H9 (cell line): ENCODE measurements at places on chromosomes 16 and 17.

GRCh38 chr16:82181461-82182185 lies 11.6 kb upstream of the MPHOSPH6 start:
- no peaks in the 10 kb centered on the region for H3K27me3 ChIP-seq
- H3K27ac ChIP-seq: no peak overlapping the region
- no peaks in the 10 kb centered on the region for H3K4me1 ChIP-seq
- no peak for DNase-seq
- no peak overlapping the region for H3K4me3 ChIP-seq

GRCh38 chr16:8505327-8505991 lies 84.9 kb downstream of the TMEM114 start:
- no peaks in the 10 kb centered on the region for H3K36me3 ChIP-seq
- H3K27me3 ChIP-seq: peaks cover 16% of the 10 kb centered on the region; the same call in 1 of the 2 replicates
- no peak overlapping the region for H3K27ac ChIP-seq
- H3K4me1 ChIP-seq: no peaks in the 10 kb centered on the region

DNA sequence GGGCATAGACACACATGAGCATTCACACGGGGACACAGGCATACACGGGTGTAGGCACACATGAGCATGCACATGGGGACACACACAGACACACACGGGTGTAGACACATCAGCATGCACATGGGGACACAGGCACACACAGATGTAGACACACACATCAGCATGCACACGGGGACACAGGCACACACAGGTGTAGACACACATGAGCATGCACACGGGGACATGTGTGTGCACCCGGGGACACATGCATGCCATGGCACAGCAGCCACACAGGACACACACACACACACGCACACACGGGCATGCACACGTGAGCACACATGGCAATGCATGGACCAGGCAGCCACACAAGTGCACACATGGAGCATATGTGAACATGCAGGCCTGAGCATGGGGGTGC lies 5.2 kb upstream of the DCXR start:
- H3K27me3 ChIP-seq: no peaks in the 10 kb centered on the region
- no peaks in the 10 kb centered on the region; the same call in 1 of the 2 replicates for H3K4me1 ChIP-seq
- H3K27ac ChIP-seq: no peak overlapping the region
- peaks cover 9% of the 10 kb centered on the region for H3K36me3 ChIP-seq
- H3K4me3 ChIP-seq: peak overlapping the region; percentile 39; the same call in 1 of the 3 replicates

DNA sequence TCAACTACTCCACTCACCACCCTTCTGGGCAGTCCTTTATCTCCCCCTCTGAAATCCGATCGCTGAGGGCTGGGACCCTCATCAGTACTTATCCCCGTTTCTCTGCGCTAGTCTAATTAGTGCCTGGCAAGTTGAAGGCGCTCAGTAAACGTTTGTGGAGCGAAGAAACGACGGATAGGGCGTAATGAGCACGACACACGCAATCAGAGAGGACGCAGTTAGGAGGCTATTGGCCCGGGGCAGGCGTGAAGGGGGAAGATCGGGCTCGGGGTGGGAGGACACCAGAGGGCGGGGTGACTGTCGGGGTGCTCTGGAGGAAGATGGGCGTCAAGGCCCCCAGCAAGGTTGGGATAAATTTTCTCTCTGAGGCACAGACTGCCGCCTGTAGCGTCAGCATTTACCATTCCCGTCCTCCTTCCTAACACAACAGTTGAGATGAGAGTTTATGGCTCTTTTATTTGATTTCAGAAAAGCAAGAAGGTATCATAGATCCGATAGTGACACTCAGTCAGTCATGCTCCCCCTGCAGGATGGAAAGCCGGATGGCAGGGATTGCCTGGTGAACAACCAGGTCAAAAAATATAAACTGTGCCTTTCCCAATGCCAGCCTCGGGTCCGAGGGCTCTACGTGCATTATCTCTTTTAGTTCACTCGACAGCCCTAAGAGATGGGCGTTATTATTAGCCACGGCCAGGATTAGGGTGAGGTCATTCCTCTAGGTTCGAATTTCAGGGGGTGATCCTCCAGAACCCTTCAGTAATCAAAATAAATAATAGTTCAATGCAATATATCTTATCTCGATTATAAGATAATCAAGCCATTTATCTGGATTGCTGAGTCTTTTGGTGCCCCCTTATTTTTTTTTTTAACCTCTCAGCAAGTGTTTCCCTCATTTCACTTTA lies 9.5 kb upstream of the ARL4D start:
- peak; percentile 78 for DNase-seq
- H3K27me3 ChIP-seq: no peaks in the 10 kb centered on the region
- H3K36me3 ChIP-seq: no peaks in the 10 kb centered on the region
- no peaks in the 10 kb centered on the region; the same call in 1 of the 2 replicates for H3K4me1 ChIP-seq

DNA sequence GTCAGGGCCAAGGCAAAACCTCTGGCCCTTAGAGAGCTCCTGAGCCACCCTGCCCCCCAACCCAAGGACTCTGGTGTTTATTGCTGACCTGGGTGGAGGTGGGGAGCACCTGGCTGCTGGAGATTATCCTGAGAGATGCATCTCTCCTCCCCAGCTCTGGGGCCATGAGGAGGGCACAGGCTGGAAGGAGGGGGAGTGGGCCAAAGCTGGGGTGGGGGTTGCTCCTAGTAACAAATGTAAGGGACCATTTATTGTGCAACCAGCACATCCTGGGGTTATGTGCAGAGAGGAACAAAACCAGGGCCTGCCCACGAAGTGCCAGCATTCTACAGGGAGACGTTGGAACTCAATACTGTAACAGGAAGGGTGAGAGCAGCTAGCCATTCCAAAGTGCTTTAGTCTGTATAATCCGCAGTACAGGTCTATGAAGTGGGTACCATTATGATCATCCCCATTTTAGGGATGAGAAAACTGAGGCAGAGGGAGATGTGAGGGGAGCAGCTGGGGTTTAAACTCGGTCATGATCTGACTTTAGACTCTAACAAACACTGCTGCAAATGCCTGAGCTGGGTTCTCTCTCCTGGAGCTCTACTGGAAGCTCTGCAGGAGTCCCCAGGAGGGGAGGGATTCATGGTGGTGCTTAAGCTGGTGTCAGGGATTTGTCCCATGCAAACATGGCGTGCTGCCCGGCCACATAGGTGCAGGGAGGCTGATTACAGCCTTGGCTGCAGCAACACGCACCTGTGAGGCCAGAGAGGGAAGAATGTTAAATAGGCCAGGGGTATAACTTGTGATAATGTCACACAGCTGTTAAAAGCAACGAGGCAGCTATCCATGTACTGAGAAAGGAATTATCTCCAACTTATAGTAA lies 1.4 kb upstream of the RHBDF2 start:
- H3K4me3 ChIP-seq: peak overlapping the region; percentile 8; the same call in 2 of the 3 replicates
- H3K27me3 ChIP-seq: no peaks in the 10 kb centered on the region
- H3K36me3 ChIP-seq: no peaks in the 10 kb centered on the region
- no peak overlapping the region for H3K27ac ChIP-seq
- H3K4me1 ChIP-seq: peaks cover 3% of the 10 kb centered on the region; the same call in 1 of the 2 replicates

DNA sequence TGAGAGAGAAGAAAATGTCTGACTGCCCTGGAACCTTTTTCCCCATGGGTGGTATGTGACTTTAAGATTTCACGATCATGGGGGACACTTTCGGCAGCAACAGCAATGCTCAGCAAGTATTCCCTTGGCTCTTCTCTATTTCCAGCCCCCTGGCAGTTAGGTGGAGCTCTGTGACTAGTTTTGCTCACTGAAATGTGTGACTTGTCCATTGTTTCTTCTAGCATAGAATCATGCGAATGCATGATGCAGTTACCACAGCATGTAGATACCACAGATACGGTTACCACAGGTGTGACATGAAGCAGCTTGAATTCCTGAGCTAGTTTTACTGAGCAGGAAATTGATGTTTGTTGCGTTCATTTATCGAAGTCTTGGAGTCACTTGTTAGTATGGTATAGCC lies 1034.5 kb upstream of the EEF2KMT start:
- no peak overlapping the region for H3K4me3 ChIP-seq
- no peaks in the 10 kb centered on the region for H3K27me3 ChIP-seq
- H3K4me1 ChIP-seq: peaks cover 2% of the 10 kb centered on the region
- no peaks in the 10 kb centered on the region for H3K36me3 ChIP-seq
- DNase-seq: no peak
- H3K27ac ChIP-seq: no peak overlapping the region

DNA sequence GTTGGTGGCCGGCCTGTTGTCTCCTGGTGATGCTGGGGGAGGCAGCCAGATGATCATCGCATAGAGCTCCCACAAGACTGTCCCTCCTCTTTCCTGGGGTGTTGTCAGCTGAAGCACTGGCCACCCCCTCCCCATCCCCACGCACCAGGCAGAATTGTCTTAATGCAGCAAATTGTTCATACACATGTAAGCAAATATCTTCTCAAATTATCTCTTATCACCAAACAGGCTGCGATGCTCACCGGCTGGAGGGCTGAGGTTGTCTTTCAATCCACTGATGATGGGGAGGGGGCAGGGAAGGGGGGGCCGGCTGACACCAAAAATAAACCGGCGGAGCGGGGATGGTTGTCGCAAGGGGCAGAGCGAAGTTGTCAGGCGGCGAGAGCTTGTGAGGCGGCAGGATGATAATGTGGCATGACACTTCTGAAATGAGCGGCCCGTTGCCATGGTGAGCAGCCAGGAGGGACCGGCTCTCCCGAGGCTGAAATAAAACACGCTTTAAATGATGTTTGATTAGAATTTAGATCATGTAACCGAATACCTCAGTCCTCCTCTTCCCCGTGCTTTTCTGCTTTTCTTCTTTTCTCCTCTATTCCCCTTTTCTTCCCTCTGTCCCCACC lies 59.8 kb downstream of the MRM1 start:
- H3K4me3 ChIP-seq: no peak overlapping the region
- no peak overlapping the region for H3K27ac ChIP-seq
- no peaks in the 10 kb centered on the region for H3K4me1 ChIP-seq
- no peak for DNase-seq

DNA sequence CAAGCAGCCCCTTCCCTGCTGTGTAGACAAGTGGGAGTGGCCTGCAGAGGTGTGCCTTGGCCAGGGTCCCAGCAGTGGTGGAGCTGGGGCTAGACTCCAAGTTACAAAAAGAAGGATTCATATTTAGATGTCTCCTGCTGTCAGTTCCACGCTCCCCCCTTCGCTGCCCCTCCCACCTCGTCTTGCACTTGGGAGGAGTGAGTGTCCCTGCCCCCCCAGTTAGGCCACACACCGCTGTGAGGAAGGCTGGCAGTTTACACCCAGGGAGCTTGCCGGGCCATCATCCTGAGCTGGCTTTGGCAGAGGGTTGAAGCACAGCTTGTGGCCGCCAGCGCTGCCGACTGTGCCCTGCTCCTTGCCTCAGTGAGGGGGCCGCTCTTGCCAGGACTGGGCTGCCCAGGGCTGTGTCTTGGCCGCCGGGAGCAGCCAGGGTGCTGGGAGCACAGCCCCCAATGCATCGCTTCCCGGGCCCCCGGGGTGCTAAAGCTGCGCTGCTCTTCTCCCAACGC lies 44.3 kb downstream of the ELAC2 start:
- no peaks in the 10 kb centered on the region for H3K36me3 ChIP-seq
- peak; percentile 61 for DNase-seq
- peaks cover 2% of the 10 kb centered on the region; the same call in 1 of the 2 replicates for H3K4me1 ChIP-seq

DNA sequence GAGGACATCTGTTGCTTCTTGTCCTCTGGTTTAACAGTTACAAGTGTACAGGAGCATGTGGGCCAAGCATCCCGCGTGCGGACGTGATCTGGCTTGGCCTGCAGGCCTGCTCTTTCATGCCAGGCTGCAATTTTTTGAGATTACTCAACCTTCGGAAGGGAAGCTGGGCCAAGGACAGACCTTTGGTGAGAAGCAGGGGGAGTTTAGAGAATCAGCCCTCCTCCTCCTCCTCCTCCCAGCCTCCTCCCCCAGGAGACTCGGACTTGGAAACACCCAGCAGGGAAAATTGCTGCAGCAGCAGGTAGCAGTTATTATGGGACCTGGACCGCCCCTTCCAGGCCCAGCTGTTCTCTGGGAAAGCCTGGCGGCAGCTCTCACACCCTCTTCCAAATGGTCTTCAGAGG lies 5.1 kb upstream of the KLHL36 start:
- no peaks in the 10 kb centered on the region; the same call in 1 of the 2 replicates for H3K4me1 ChIP-seq
- H3K4me3 ChIP-seq: no peak overlapping the region
- no peak for DNase-seq
- H3K27ac ChIP-seq: no peak overlapping the region

- H3K27me3 ChIP-seq: no peaks in the 10 kb centered on the region; the same call in 1 of the 2 replicates
- no peak overlapping the region for H3K27ac ChIP-seq
- H3K4me1 ChIP-seq: no peaks in the 10 kb centered on the region
- DNase-seq: no peak
- no peak overlapping the region for H3K4me3 ChIP-seq
Measured at GRCh38 chr16:31112711-31113110, 4.5 kb downstream of the BCKDK start.

DNA sequence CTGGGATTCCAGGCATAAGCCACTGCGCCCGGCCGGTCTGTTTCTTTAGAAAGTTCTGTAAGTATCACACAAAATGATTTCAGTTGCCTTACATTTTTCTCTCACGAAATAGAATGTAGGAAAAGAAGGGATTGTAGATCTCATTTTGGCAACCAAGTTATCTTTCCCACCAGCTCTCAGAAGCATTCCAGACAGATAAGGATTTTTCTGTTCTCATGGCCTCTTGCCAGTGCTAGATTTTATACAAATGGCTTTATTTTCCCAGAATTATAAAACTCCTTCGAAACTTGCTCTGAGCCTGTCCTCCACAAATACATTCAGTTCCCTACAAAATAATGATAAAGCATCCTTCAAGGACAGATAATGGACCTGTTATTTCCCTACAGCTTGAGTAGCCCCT lies 46.9 kb downstream of the LCMT1 start:
- DNase-seq: no peak
- H3K27ac ChIP-seq: no peak overlapping the region

DNA sequence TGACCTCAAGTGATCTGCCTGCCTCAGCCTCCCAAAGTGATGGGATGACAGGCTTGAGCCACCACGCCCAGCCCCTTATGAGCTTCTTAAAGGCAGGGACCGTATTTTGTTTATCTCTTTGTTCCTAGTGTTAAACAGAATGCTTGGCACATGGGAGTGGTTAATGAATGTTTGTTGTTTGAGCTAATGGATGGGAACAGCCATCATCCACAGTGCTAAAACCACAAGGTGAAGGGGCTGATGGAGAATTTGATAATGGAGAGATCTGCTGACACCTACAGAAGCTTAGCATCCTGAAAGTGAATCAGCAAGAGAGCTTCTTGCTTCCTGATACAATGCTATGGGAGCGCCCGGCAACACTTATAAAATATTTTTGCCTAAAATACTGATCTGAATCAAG lies 8.6 kb upstream of the CDH1 start:
- no peaks in the 10 kb centered on the region; the same call in none of the 2 replicates for H3K36me3 ChIP-seq
- H3K27ac ChIP-seq: no peak overlapping the region
- no peaks in the 10 kb centered on the region for H3K27me3 ChIP-seq

GRCh38 chr17:40112718-40113109 lies 9.1 kb upstream of the MSL1 start:
- no peak overlapping the region for H3K27ac ChIP-seq
- peaks cover 17% of the 10 kb centered on the region; the same call in 1 of the 2 replicates for H3K4me1 ChIP-seq
- H3K4me3 ChIP-seq: no peak overlapping the region
- H3K27me3 ChIP-seq: peaks cover under 1% of the 10 kb centered on the region; the same call in 1 of the 2 replicates
- H3K36me3 ChIP-seq: no peaks in the 10 kb centered on the region

DNA sequence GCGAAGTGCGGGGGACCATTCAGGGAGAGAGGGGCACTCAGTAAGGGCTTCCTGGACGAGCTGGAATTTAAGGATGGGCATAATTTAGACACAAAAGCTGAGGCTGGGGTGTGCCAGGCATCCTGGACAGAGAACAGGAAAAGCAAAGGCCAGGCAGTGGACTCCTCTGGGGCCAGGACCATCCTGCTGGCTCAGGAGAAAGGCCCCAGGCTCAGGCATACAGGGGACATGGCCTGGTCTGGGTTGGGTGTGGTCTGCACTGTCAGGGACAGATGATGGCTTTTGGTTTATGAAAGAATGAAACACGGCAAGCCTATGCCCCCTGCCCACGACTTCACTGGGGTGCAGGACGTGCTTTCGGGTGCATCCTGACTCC lies 48.9 kb upstream of the DOC2B start:
- DNase-seq: no peak
- H3K4me1 ChIP-seq: peaks cover 5% of the 10 kb centered on the region; the same call in 1 of the 2 replicates
- no peaks in the 10 kb centered on the region for H3K27me3 ChIP-seq
- H3K4me3 ChIP-seq: no peak overlapping the region
